H9 (cell line): ENCODE measurements at places on chromosomes 1 and 21.

- no peak for DNase-seq
Observed at GRCh38 chr1:54996869-54997710, 1.6 kb upstream of the BSND start.

GRCh38 chr1:28926629-28927265 lies 12.4 kb downstream of the EPB41 start:
- DNase-seq = no peak

GRCh38 chr1:168966217-168966616 lies 140.3 kb upstream of the ATP1B1 start:
- DNase-seq = no peak

DNA sequence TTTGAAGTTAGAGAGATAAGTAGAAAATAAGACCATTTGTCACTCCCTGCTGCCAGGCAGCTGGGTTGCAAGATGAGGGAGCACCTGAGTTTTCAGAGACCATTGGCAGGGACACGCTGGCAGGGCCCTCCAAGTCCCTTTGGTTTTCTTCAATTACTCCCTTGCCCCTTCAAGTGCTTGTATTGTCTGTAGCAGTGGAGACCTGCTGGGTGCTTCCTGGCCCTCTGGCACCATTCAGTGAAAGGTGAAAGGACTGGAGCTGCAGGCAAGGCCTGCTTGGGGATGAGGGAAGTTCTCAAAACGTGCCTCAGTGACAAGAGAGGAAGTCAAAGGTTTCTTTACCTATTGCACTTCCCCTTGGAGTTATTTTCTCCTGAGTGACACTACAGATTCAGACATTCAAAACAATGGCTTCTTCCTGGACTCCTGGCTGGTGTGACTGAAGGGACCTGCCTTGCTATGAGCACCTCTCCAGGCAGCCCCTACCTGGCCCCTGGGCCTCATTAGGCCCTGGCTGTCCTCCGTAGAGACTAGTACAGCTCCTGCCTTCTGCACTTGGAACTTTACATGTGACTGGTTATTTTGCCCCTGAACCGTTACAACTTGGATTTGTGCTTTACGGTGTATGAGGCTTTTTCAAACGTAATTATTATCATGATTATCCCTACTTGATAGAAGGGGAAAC lies 100.1 kb downstream of the C1orf21 start:
- DNase-seq = peak; percentile 67

- peak; percentile 60 for DNase-seq
Observed at GRCh38 chr1:32393832-32394140, 455 bp downstream of the BSDC1 start.

DNA sequence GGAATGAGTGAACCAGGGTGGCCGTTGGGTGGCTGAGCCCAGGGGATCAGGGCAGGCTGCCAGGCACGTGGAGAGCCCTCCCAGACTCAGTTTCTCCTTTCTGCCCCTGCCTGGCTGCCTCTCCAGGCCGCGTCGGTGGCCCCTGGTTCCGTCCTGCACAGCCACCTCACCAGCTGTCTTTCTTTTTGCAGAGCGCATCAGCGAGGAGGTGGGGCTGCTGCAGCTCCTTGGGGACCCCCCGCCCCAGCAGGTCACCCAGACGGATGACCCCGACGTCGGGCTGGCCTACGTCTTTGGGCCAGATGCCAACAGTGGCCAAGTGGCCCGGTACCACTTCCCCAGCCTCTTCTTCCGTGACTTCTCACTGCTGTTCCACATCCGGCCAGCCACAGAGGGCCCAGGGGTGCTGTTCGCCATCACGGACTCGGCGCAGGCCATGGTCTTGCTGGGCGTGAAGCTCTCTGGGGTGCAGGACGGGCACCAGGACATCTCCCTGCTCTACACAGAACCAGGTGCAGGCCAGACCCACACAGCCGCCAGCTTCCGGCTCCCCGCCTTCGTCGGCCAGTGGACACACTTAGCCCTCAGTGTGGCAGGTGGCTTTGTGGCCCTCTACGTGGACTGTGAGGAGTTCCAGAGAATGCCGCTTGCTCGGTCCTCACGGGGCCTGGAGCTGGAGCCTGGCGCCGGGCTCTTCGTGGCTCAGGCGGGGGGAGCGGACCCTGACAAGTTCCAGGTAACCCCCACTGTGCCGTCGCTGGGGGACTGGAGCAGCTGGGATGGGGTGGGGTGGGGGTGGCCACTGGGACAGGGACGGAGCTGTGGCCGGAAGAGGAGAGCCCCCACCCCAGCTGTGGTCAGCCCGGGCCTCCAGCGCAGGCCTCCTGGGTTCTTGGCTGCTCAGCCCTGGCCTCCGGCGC lies 63.3 kb downstream of the COL18A1 start:
- no peak for DNase-seq

DNA sequence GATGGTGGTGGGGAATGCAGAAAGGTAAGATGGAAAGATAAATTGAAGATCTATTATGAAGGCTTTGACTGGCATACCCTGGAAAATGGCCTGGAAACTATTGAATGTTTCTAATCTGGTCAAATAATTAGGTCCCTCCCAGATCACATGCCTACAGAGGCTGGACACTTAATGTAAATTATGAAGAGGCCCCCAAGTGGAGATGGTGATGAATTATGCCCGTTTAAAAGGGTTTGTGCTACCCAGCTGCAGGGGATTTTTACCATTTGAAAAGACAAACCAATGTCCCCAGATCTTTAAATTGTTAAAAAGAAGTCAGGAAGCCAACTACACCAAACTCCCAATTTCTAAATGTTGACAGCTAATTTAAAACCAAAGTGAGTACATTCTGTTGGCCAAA lies 35.7 kb upstream of the FMN2 start:
- DNase-seq = no peak

- DNase-seq = no peak
Observed at GRCh38 chr21:33810766-33811165, 104.8 kb downstream of the ATP5PO start.

DNA sequence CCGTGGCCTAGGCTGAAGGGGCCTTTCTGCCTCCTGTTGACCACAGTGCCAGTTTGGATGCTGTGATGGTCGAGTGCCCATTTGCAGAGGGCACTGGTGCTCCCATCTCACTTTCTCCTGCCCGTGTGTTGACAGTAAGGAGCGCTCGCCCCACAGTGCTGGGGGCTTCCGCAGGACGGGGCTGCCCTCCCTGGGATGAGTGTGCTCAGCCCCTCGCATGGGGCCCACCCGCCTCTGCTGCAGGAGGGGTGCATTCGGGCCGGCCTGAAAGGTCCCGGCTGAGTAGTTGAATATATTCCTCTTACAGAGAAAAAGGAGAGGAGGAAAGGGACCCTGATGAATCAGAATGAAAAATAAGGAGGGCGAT lies 37.3 kb downstream of the NTPCR start:
- no peak for DNase-seq

DNA sequence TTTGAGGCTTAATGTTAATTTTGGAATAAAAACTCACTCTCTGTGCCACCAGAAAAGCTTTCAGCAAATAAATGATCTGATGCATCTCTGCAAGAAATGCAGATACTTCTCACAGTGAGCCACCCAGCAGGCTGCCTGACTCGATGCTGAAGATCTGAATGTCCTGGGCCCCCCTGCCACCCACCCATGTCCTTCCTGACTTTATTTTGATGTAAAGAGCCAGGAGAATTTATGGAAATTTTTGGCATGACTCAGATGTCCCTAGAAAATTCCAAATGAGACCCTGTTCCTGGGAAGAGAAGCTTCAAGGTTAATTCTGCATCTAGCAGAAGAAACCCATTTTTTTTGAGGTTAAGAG lies 62.8 kb upstream of the COA6 start:
- DNase-seq = no peak

- DNase-seq = no peak
Observed at GRCh38 chr1:85460555-85461088, 4.3 kb downstream of the DDAH1 start.

DNA sequence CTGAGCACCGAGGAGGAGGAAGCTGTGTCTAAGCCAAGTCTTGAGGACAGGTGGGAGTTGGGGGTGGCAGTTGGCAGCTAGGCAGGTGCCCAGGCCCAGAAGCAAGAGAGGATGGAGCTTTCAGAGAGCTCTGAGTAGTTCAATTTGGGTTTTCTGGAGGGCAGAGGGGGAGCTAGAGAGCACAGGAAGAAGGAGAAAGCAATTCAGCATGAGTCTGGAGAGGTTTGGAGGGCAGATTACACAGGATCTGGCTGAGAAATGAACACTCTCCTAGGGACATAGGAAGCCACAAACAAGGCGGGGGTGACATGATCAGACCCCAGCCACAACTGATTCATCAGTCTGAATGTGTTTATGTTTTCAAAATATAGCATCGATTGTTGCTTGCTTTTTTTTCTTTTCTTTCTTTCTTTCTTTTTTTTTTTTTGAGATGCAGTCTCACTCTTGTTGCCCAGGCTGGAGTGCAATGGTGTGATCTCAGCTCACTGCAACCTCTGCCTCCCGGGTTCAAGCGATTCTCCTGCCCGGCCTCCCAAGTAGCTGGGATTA lies 23.8 kb downstream of the PTPRF start:
- peak; percentile 61 for DNase-seq

DNA sequence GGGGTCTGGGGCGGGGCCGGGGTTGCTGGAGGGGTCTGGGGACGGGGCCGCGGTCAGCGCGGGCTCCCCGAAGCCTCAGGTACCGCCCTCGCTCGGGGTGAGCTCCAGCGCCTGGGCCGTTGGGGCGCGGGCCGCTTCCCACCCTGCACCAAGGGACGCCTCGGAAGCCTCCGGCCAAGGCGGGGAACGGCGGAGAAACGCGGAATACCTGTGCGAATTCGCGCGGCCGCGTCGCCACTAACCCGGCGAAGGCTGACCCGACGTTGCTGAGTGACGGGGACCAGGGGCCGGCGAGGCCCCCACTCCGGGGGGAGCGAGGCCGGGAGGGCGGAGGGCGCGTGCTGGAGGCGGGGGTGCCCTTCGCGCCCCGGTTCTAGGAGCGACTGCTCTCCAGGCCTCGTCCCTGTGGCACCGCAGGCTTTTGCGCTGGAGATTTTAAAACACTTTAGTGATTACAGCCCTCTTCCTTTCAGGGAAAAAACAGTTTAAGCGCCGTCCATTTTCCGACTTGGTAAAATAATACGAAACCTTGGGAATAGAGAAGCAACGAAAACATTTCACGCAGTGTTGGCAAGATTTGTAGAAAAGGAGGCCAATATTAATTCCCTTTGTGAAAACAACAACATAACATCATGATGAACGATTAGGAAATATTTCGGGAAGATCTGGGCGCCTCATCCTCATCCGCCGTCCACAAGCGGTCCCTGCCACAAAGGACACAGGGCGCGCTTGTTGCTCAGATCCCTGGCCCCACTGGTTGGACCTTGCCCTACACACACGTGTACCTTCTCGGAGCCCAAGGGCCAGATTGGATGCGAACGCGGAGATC lies 971 bp upstream of the GNG4 start:
- peak; percentile 77 for DNase-seq

DNA sequence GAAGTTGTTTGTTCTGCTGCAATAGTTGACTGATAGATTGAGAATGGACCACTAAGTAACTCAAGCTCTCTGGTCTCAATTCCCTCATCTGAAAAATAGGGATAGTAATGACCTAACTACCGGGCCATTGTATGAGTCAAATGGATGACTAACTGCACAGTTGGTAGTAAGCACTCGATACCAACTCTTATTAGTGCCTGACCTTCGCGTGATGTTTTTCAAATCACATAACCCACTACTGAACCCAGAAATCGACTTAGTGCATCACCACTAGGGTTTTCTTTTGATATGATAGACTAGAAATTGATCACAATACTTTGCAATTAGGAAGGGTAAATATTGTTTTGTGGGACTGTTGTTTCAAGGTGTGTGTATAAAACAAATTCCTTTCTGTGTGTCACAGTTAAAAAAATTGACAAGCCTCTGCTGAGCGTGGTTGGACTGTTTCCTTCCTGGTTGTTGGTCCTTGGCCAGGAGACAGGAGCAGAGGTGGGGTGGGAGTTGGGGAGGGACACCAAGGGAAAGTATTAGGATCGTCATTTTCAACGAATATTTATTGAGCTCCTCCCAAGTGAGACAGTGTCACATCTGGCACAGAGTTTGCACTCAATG lies 54.0 kb upstream of the LRP8 start:
- no peak for DNase-seq

- DNase-seq = no peak
Observed at GRCh38 chr1:202179828-202180750, 13.5 kb upstream of the LGR6 start.

GRCh38 chr1:204507317-204508105 lies 8.7 kb upstream of the MDM4 start:
- peak; percentile 87 for DNase-seq

- DNase-seq = no peak
Observed at GRCh38 chr1:36523230-36523495, 40.5 kb upstream of the CSF3R start.

DNA sequence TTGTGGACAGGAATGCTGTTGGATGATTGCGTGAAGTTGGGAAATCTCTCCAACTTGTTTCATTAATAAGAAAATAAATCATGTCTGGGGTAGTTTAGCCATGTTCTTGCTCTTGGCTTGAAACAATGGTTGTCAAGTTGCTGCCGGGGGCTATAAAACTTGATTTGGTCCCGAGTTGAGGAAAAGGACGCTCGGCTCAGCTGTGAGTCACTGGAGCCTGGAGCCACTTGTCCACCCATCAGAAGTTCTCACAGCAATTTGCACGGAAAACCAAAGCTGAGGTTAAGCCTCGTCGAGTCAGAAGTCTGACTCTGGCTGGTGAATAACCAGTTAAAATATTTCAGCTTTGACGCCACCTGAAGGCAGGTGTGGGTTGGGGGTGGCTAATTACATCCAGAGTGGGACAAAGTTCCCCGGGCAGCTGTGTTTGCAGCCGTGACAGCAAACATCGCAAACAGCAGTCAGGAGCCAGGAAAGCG lies 19.7 kb upstream of the RIPK4 start:
- DNase-seq = no peak

DNA sequence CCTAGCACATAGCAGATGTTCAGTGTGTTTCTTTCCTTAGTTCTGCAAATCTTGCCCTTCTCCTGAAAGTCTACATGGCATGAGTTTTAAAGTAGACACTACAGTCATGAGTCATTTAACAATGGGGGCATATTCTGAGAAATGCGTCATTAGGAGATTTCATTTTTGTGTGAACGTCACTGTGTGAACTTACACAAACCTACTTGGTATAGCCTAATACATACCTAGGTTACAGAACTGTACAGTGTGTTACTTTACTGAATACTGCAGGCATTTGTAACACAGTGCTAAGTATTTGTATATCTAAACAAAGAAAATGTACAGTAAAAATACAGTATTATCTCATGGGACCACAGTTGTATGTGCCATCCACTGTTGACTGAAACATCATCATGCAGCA lies 10.0 kb downstream of the TTF2 start:
- no peak for DNase-seq

- DNase-seq = peak; percentile 80
Observed at GRCh38 chr1:41313661-41314131, 47.5 kb upstream of the FOXO6 start.

GRCh38 chr1:83583351-83584014 lies 415.4 kb downstream of the TTLL7 start:
- peak; percentile 47 for DNase-seq

GRCh38 chr1:165444897-165445370 lies at the start of gene RXRG:
Gene RXRG, minus strand, starts transcription at chr1:165445126. Its CDS starts 233 bp downstream, at chr1:165444893.
- DNase-seq = peak; percentile 66

GRCh38 chr1:76046149-76046548 lies 28.4 kb upstream of the ST6GALNAC3 start:
- no peak for DNase-seq

DNA sequence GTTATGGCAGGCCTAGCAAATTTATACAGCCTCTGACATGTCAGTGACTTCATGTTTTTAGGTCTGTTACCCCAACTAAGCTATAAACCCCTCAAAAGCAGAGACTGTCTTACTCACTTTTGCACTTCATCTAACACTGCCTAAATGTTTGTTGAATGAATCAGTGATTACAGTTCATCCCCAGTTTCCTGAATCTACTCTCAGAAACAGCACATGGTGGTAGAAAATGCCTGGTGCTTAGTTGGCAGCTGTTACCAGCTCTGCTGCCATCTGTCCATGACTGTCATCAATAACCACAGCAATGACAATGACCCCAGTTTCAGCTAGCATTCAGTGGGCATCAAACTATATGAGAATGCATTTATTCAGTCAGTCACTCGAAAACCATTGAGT lies 110.5 kb upstream of the SERBP1 start:
- DNase-seq = no peak
